Stimulated activated CD8-positive, alpha-beta memory T cell treated with anti-CD3 and anti-CD28 coated beads, Interleukin-4, amount 100 ng/mL, for 1 hour (primary cell): ENCODE measurements at places on chromosomes 12 and 14.
A peak's percentile ranks its signal among the peaks of the same experiment; 100 is the strongest.

DNA sequence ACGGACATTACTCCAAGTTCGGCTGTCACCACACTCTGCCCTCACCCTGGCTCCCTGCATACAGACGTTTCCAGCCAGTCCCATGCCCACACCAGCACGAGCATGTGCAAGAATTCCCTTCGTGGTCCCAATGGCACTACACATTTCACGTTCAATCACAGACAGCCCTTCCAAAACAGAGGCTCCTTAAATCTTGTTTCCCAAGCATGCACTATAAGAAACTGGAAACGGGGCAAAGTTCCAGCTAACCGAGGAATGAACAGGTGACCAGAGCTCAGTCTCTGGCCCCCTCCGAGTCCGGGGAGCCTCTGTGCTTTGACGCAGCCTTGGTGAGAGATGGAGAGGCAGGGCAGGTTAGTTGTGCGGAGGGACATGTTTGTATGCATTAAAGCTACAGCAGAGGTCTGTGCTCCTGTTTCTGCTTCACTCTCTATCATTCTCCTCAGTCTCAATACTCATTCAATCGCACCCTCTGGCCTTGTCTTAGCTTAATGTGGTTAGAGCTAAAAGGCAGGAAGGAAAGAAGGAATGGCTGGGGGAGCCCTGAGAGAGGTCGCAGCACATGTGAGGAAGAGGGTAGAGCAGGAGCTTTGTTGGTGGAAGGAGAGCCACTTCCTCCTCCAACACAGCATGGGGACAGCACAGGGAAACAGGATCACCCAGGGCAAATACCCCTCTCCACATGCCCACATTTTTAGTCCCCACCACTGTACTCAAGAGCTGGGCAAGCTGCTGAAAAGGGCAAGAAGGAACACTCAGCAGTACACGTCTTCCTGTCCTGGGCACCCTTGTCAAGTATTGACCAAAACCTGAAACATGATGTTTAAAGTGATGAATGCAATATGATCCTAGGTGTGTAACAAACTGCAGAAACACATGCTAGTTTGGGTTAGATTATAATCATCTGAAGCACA lies 12.2 kb upstream of the SELPLG start:
- no peak for DNase-seq

GRCh38 chr12:69129564-69129963 lies 109.8 kb upstream of the CPSF6 start:
- DNase-seq, result no peak

DNA sequence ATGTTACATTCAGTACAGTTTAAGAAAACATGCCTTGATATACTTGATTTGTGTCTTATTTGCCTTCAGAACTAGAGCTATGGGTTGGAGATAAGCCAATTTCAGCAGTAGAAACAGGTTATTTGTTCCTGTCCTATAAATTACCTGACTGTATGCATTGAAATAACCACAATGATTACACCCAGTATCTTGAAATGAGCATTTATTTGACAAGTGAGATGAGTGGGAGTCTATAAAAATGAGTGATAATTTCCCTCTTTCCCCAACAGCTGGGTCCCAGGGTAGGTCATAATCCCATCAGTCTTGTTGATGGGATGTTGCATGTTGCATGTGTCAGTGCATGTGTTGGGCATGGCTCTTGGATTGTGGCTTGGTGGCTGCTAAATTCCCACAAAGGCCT lies 3.7 kb downstream of the TAS2R42 start:
- no peak for DNase-seq

DNA sequence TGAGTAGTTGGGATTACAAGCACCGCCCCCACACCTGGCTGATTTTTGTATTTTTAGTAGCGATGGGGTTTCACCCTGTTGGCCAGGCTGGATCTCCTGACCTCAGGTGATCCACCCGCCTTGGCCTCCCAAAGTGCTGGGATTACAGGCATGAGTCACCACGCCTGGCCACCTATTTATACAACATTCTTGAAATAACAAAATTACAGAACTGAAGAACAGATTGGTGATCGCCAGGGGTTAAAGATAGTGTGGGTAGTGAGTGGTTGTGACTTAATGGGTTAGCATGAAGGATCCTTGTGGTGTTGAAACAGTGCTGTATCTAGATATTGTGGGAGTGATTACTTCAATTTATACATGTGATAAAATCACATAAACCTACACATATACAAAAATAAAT lies 7.4 kb downstream of the GLIPR1L1 start:
- no peak for DNase-seq

GRCh38 chr14:28778138-28779117 lies 11.8 kb downstream of the FOXG1 start:
- no peak for DNase-seq

DNA sequence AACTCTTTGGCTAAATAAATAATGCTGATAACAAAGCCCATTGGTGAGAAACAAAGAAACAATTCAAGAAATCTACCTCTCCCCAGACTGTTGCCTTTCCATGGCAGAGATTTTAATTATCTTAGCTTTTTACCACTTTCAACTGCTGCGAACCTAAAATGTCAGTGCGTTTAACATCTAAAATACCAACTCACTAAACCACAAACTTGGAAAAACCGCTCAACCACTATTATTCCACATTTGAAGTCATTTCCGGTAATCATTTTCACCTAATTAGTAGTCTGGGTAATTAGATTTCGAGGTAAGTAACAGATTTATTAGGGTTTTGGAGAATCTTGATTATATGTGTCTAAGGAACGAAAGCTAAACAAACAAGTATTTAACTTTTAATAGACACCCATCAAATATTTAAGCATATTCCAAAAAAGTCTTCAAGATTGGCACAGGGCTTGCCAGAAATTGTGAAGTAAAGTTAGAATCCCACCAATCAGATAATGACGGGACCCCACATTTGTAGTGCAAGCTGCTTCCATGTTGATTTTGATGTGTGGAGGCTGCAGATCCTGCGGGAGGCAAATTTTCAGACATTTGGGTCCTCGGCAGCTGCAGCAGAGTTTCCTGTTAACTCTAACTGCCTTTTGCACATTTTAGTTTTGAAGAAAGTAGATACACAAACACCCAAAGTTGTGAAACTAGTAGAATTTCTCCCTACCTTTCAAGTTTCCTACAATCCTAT lies 4.1 kb downstream of the OTX2 start:
- no peak for DNase-seq

DNA sequence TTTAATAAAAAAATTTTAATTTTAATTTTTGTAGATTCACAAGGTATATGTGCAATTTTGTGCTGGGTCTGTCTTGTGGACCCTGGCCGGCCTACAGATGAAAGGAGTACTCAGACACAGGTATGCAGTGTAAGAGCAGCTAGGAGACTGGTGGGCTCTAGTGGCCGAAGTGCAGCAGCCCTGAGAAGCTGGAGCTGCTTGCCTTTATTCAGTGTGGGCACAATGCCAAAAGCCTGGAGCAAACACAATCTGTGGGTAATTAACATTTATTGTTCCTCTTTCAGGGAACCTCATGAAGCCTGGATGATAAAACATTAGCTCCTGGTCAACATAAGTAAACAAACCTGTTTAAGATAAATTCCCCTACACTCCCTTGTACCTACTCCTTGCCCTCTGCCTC lies 135.7 kb upstream of the SEL1L start:
- no peak for DNase-seq

DNA sequence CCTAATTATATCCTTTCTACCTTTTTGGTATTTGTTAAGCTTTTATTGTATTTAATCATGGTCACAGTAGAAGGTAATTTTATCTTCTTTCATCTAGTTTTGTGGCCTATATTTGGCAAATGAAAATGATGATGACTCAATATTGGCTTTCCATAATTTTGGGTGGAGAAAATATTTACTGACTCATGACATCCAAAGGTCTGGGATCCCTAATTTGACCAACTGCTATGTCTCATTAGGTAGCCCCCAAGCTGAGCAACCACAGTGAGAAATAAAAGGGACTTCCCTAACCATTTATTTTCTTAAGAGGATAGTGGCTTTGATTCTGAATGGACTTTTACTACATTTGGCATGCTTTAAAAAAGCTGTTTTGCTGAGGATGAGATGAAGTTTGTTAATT lies 289.5 kb downstream of the RMST start:
- DNase-seq, result no peak

- DNase-seq, result peak; percentile 59
Measured at GRCh38 chr14:102096569-102097188, 9.8 kb upstream of the HSP90AA1 start.

- DNase-seq, result no peak
Measured at GRCh38 chr12:78208092-78208491, 377.4 kb downstream of the NAV3 start.

DNA sequence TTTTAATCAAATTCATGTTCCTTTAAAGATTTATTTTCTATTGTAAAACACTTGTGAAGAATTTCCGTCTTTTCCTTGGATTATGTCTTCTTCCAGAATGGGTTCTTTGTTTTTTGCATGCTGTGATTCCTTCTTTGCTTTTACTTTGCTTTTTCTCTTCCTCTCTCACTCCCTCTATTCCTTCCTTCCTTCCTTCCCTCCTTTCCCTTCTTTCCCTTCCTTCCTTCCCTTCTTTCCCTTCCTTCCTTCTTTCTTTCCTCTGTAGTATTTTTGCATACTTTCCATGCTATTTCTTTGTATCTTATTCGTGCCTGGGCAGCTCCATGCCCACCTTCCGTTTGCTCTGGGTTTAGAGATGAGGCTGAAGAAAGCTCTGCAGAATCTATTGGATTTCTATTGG lies 21.6 kb upstream of the FGF23 start:
- DNase-seq, result no peak

DNA sequence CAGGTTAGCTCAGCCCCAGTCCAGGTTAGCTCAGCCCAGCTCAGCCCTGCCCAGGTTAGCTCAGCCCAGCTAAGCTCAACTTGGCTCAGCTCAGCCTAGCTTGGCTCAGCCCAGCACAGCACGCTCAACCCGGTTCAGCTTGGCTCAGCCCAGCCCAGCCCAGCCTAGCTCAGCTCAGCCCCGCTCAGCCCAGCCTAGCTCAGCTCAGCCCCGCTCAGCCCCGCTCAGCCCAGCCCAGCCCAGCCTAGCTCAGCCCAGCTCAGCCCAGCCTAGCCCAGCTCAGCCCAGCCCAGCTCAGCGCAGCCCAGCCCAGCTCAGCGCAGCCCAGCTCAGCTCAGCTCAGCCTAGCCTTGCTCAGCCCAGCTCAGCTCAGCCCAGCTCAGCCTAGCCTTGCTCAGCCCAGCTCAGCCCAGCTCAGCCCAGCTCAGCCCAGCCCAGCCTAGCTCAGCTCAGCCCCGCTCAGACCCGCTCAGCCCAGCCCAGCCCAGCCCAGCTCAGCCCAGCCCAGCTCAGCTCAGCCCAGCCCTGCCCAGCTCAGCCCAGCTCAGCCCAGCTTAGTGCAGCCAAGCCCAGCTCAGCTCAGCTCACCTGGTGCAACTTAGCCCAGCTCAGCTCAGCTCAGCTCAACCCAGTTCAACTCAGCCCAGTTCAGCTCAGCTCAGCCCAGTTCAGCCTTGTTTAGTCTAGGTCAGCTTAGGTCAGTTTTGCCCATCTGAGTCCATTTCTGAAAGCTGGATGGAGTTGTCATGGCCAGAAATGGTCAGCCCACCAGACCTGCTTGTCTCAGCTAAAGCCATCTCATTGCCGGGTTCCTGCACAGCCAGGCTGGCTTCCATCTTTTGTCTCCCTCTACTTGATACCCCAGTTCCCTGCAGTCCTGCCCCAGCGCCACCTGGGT lies 333.6 kb downstream of the TMEM121 start:
- DNase-seq, result no peak

- DNase-seq, result no peak
Measured at GRCh38 chr14:57884175-57884574, 18.3 kb upstream of the SLC35F4 start.

DNA sequence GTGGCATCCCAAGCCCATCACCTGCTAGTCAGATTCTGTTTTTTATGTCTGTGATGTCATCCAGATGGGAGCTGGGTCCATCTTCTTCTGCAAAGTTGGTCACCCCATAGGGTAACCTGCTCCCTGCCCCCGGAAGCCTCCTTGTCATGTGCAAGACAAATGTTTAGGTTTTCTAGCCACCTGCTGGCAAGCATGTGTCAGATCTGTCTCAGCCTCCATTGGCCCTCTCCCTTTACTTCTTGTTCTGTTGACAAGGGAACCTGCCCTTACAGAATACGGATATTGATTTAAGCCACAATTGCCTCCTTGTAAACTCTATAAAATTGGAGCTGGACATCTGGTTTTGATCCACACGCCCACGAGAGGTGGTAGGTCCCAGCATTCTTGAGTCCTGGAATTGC lies 7.5 kb downstream of the NTF3 start:
- DNase-seq, result no peak

DNA sequence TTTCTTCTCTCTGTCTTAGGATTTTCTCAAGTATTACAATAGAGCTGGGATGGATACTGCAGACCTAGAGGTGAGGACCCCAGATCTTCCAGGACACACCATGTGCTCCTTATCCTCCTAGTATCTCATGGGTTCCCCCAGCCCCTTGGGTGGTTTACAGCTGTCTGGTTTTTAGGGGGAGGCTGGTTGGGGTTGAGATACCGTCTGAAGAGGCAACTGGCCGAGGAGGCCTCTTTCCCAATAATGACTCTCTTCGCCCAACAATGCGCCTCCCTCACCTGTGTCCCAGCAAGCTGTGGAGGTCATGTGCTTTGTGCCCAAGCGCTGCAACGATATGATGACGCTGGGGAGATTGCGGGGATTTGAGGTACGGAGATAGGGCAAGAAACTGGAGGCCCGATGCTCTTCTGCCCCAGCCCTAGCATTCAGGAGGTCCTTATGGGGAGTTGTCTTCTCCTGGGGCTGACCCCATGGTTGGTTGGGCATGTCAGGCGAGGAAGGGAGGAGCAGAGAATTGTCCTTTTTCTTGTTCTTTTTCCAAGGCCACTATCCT lies 3.8 kb downstream of the ARHGEF25 start:
- no peak for DNase-seq

GRCh38 chr14:95257521-95257920 lies 62.2 kb downstream of the CLMN start:
- DNase-seq, result no peak

DNA sequence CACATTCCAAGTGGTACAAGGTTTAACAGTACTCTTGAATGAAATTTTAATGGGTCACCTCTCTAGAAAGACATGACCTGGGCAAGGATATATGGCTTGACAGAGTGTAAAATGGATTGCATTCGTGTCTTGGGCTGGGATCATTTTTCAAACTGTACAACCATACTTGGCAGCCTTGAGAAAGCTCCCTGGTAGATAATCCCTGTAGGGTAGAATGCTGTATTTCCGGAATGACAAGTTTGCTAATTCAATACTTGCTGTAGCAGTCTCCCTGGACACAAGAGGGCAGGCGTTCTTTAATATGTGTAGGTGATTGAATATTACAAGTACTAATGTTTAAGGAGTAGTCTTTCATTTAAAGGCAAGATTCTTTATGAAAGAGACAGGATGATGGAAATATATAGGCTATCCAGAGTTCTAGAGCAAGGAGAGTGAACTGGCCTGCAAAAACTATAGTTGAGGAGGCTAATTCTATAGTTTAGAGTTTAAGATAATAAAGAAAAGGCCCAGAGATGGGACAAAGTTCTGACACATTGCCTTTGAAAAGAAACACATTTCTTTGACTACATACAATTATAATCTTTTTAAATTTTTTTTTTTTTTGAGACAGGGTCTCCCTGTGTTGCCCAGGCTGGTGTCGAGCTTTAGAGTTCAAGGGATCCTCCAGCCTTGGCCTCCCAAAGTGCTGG lies 53.4 kb downstream of the PLBD1 start:
- no peak for DNase-seq
